ENCODE measurements at places on chromosomes 12 and 14.

DNA sequence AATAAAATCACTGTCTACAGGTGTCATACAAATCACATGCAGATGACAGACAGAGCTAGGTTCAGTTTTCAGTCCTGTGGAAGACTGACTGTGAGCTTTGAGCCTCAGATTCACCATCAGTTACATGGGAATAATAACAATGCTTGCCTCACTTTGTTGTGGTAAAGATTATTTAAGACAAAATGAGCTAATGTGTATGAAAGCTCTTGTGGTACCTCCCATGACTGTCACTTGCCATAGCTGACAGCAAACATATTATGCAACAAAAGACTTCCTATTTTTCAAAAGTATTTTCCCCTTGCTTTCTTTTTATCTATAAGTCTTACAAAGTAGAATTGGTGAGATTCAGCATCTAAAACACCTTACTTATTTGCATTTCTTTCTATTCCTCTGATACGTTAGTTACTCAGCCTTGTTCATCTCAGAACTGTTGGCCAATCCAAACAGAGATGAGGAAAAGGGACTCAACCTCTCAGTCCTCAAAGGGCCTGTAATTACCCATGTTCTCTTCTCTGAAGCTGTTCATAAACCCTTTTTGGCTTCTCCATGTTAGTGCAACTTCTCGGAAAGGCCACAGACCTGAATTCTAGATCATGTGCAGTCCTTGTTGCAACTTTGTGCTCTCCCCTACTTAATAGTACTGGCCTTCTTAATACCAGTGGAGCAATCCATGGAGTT, 8.8 kb upstream of the DDHD1 start:
- DNase-seq, result no peak

DNA sequence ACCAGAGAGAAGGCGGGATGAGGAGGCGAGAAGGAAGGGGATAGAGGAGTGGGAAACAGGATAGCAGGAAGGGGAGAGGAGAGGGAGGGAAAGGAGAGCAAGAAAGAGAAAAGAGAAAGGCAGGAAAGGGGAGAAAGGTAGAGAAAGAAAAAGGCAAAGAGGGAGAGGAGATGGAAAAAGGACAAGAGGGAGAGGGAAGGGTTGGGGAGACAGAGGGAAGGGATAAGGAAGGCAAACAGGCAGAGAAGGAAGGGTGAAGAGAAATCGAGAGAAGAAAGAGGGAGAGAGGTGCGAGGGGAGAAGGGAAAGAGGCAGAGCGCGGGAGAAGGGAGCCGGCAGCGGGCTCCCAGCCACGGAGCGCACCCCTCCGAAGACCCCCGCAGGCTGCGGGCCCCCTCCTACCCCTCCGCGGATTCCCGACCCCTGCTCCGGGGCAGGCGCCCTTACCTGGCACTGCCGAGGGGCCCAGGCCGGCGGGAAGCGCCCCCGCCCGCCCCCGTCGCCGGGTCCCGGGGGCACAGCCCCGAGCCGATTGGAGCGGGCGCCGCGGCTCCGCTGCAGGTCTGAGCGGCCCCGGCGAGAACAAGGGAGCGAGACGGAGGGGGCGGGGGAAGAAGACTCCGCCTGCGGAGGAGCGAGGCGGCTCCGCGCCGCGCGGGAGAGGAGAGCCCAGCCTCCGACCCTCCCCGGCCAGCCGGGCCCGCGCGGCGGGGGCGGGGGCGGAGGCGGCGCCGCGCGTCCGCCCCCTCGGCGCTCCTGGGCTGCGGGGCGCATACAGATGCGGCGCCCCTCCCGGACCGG, at the start of gene CDH24:
CDH24 (minus strand) TSS at position 565 of the 801 bp plus-strand sequence. CDS start 1,787 bp downstream, outside the sequence.
- no peak for DNase-seq

DNA sequence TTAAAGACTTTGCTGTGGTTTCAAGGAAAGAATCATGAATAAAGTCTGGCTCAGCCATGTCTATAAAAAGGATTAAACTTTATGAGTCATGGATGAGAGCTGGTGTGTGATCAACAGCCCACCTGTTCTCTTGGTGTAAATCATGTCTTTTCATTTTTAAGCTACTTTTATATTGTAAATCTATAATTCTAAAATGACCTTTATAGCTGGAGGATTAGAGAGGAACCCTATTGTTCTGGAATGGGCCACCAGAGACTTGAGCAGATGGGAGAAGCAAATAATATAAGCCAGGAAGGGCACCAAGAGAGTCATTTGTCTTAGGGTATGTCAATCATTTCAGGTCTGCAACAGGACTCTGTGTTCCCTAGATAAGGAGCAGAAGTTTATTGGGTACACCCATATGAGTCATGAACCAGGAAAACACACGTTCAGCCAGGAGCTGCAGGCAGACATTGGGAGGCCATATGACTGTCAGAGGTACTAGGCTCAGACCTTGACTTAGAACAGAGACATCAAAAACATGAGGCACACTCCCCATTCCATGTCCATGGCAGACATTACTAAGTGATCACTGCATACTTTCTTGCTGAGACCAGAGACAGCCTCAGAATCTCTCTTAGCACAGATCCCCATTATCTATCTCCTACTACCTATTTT, 49.3 kb downstream of the NDUFA12 start:
- DNase-seq, result no peak

DNA sequence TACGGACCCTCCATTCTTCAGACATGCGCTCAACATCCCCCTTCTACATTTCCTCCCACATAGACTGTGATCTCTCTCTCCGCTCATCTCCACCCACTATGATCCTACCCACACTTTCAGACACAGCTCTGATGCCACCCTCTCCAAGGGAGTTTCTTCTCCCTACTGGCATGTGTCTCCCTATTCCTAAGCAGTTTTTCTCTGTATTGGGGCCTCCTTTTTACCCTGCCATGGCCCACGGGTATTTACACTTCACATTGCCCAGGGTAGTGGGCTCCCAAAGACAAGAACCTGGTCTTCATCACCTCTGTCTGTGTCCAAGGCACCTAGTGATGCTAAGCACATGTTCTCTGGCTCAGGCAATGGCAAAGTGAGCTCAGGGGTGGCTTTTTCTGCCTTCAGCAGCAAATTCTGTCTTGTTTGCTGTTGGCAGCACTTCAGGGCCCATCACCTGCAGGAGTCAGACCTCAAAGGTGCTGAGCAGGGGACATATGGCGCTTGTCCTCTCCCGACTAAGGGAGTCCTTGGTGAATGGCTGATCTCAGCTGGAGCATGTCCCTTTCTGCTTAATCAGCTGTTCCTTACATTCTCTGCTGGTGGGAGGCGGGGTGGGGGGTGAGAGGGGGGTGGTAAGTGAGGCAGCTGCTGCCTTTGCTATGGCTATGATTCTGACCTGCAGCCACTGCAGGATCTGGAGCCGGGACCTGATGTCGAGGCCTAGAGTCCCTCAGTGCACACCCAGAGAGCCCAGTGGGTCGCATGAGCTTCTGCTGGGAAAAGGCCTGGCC, 256.8 kb downstream of the PCNX1 start:
- no peak for DNase-seq

DNA sequence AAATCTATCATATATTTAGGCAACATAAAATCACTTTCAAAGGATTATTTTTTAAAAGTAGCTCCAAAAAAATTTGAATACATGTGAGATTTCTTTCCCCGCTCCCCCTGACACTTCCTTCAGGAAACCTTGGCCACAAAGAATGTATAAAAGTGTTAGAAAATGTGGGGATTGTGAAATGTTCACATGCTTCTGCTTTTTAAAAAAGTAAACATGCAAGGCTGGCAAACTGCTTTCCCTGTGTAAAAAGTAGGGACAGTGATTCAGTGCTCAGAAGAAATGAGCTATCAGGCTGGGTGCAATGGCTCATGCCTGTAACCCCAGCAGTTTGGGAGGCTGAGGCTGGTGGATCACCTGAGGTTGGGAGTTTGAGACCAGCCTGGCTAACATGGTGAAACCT, 26.6 kb downstream of the MBIP start:
- no peak for DNase-seq

DNA sequence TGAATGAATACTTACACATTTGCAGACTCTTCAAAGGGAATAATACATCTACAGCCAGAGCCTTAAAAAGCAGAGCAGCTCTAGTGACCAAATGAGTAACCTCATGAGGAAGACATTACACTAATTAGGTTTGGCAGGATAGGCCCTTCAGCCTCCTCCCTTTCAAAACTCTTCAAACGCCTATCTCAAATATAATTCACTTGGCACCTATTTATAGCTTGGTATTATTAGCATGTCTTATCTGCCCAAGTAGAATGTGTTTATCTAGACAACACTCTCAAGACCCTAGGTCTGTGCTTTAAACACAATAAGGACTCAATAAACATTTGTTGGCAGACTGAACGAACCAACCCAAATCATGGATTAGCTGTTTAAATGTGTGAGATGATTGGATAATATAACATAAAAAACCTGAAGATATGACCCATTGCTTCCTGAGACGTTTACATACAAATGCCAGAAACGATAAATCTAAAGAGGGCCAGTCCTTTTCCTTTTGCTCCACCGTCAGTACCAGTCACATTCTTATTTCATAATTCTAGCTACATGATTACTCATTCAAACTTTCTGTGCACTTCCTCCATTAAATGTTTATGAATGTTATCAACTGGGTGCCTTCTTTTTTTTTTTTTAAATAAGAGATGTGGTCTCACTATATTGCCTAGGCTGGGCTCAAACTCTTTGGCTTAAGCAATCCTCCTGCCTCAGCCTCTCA, 123.3 kb downstream of the CEP83 start:
- DNase-seq, result no peak

DNA sequence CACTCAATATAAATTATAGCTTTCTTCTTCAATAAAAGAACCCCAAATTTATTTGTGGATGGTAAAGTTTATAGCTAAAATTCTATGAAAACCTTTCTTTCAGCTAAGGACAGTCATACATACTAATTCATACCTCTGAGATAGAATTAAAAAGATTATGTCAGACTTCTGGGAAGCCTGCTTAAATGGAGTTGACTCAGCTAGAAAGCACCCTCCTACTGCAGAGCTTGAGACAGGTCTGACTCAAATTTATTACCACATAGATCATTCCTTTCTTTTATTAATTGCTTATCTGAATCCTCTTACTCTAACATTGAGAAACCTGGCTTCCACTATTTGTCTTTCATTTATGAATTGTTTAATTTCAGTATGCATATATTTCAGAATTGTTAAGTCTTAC, 1007.0 kb upstream of the LRFN5 start:
- DNase-seq, result no peak

GRCh38 chr12:62656591-62657362, 190.2 kb downstream of the MON2 start:
- DNase-seq, result no peak

DNA sequence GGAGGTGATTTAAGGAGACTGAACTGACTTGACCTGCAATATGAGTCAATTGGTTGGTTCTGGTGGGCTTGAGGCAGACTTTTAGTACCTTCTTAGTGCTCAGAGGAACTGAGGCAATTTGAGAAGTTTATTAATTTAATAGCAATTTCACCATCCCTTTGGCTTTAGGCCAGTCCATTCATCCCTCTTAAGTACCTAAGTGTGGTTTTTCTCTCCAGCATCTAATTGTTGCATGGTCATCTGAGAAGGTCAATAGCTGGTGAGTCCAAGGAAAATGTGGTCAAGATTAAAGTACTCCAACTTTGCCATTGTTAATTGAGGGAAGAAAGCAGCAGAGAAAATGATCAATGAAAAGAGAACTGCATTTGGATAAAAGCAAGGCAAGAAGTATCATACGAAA, 115.4 kb upstream of the DYRK2 start:
- no peak for DNase-seq

DNA sequence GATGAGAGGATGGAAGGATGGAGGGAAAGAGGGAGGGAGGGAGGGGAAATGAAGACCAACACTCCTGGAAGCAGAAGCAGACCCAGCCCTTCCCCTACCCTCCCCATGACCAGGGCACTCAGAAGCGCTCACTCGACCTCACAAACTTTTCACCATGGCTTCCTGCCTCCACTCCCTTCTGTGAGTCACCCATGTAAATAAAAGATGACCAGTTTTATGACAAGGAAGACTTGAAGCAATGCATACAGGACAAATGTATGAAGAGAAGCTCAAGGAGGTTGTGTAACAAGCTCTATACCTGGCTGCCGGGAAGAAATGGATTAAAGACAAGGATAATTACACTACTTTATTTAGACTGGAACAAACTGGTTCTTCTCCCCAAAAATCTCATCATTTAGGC, 63.8 kb downstream of the CDC42BPB start:
- no peak for DNase-seq

- DNase-seq, result no peak
Measured at GRCh38 chr14:35944847-35945246, 118.7 kb downstream of the BRMS1L start.

DNA sequence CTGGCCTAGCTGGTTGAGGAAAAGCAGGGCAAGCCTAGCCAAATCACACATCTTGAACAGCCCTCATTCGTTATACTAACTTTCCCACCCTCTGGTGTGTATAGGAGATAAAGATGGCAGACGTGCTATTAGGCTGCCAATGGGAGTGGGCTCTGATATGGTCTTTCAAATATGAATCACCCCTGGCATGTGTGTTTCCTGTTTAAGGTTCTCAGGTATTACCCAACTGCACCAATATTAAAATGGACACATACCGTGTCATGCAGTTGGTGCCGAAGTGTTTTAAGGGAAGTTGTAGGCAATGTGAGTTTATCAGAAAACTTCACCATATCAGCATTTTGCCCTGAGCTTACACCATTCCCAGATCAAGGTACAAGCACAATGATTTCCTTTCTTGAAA, 33.4 kb downstream of the CHST11 start:
- no peak for DNase-seq

DNA sequence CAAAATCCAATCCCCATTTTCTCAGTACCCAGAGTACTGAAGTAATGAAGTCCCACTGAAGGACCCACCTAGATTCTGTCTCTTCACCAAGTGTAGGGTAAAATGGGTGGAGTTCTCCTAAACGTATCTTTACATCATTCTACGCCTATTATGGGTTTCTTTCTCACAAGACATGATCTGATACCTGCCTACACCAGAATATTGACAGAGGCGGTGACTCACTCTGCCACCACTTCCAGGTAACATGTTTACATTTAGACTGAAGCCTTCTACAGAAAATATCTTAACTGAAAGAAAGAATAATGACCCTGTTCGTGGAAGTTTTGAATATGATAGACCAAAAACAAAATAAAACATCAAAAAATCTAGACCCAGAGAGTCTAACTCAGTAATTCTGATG, 89.8 kb downstream of the BTG1 start:
- no peak for DNase-seq

DNA sequence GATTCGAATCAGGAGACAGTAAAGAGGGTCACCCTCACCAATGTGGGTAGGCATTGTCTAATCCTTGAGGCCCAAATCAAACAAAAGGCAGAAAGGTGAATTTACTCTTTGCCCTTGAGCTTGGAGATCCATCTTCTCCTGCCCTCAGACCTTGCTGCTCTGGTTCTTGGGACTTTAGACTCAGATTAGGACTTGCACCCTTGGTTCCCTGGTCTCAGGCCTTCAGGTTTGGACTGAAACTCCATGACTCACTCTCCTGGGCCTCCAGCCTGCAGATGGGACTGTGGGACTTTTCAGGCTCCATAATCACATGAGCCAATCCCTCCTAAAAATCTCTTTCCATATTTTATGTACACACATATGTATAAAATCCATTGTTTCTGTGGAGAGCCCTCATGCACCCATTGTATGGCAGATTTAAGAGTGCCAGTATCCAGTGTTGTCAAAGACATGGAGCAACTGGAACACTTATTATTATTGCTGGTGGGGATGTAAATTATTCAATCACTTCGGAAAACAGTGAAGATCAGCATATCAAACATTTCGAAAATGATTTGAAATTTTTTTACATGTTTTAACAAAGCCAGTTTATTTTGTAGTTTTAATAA, 48.7 kb downstream of the EID3 start:
- DNase-seq, result no peak
